ENCODE measurements at places on chromosomes 5 and 9. TPM values are rescaled to one million over a fixed set of nuclear protein-coding genes. Genes with fewer than 3 reads are reported as not detected.

Gene SLC6A18
- total RNA-seq = not detected

Gene RHOBTB3
- total RNA-seq = 180 TPM

Gene ARSI
- 2.3 TPM for total RNA-seq

Gene NR6A1
- total RNA-seq = 0.45 TPM

Gene PGGT1B
- 9.4 TPM for total RNA-seq
